ENCODE measurements at places on chromosomes 5 and 9.

DNA sequence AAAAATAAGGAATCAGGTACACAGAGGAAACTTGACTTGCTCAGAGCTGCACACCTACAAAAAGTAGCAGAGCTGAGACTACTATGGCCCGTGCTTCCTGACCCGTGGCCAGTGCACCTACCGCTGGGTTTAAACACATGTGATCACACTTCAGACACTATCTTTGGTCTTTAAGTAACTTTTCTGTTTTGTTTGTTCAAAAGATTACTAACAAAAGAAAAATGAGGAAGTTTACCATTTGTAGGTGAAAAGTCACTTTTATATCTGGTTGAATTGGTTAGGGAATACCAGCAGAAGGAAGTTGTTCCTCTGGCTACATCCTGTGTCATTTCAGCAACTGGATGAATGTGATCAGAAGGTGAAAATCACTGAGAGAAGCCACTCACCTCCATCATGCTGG, 6.5 kb upstream of the SYK start:
- no peak for DNase-seq

DNA sequence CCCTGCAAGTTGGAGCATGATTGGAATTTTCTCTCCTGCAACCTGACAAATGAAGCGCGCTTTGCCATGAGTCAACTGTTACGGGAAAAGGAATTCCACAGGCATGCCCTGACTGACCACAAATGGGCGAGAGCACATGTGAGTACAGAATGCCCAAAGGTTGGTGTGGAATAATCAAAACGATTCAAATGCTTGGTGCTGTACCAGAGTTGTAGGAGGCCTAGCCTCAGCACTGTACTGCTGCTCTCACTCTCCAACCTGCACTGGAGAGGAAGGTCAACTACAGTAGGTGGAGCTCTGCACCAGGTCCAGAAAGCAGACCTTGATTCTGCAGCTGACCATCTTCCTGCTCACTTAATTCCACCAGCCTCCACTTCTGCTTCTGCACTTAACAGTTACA, 406.9 kb upstream of the ACTBL2 start:
- DNase-seq, result no peak

DNA sequence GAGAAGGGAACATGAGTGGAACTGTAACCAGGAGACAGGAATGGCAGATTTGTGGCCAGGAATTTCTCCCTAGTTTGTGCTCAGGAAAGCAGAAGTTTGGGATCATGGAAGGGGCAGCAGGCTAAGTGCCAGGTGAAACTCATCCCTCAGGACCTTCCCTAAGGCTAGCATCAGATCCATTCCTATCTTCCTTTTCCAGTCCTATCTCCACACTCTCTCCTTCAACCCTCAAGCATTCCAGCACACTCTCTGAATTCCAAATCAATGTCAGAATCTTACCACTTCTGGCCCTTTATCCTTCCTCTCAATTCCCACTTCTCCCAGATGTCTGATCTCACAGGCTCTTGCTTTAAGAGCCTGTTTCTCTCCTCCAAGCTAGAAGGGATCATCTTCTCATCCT, 53.2 kb upstream of the GRIA1 start:
- DNase-seq, result no peak

GRCh38 chr5:41465493-41466171, 44.8 kb downstream of the PLCXD3 start:
- DNase-seq, result no peak

DNA sequence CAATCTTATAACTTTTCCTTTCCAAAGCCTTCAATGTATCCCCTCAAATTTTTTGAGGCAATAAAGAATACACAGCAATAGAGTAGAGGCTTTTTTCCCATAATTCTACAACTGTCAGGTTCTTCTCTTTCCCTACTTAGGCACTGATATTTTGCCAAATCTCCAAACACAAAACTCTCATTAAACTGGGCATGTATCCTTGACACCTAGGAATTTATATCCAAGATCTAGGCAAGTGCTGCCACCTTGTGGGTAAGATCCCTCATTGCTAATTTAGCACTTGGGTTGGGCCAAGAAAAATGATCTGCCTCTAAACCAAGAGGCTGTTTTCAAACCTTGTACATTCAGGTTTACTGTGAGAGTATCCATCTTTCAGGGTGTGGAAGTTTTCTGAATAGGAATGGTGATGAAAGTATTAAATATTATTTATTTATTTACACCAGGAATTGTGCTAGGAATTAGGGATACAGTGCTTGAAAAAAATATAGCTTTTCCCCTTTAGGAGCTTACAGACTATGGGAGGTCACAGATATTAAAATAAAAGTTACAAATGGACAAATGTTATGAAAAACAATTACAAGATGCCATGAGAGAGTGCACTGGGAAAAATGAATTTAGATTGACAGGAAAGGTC, 17.6 kb downstream of the TSTD2 start:
- DNase-seq, result peak; percentile 58

- DNase-seq, result no peak
Measured at GRCh38 chr5:40674661-40675235, 5.0 kb upstream of the PTGER4 start.

DNA sequence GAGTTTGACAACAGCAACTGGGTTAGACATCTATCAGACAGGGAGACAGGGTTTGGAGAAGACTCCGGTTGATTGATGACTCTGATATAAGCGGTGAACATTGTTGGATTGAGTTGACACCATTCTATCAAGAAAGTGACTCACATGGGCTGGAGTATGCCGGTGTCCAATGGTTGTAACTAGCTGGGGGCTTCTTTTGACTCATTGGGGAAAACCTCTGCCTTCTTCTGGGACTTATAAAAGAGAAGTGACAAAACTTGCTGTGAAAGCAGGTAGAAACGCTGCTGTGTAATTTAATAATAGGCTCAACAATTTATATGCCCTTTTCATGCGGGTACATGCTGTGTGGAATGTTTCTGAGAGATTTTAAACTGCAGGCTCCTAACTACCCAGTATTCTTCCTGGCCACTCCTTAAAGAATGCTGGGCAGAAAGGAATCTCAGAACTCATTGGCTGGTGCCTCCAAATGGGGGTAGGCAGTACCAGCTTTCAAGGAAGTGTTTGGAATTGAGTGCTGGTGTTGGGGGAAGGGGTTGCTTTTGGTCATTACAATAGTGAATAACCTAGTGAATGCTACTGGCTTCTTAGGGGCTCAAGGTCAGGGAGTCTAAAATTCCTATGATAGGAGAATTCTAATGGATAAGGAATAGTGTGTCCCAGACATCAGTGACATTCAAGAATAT, 43.9 kb downstream of the FYB1 start:
- no peak for DNase-seq
